H1 (cell line): ENCODE measurements at places on chromosomes 2 and 18. TPM values are rescaled to one million over a fixed set of nuclear protein-coding genes. Genes with fewer than 3 reads are reported as not detected.

The AFF3 gene
- total RNA-seq, result 1.7 and 3.0 TPM in 2 replicates

The CROCC2 gene
- total RNA-seq, result not detected in 2 replicates

The SPR gene
- total RNA-seq, result 10.7 and 11.5 TPM in 2 replicates

DNA sequence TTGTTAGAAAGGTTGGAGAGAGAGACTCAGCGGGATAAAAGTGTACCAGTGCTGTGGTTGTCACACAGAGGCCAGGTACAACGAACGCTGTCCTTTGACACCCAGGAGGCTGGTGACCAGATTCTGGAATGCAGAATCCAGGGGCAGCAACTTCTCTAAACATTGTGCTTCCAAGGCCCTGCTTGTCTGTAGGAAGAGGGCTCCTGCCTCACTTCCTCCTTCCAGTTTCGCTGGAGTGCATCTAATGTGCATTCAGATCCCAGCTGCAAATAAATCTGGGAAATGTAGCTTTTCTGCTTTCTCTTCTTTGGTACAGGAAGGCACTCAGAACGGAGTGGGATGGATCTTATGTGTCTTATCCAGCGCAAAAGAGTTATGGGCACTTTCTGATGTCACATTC is 171.8 kb upstream of the ATP5MC3 start:
- no peak overlapping the region for H3K27ac ChIP-seq
- no peaks in the 10 kb centered on the region for H3K4me1 ChIP-seq
- DNase-seq, result no peak
- H3K36me3 ChIP-seq, result no peaks in the 10 kb centered on the region

DNA sequence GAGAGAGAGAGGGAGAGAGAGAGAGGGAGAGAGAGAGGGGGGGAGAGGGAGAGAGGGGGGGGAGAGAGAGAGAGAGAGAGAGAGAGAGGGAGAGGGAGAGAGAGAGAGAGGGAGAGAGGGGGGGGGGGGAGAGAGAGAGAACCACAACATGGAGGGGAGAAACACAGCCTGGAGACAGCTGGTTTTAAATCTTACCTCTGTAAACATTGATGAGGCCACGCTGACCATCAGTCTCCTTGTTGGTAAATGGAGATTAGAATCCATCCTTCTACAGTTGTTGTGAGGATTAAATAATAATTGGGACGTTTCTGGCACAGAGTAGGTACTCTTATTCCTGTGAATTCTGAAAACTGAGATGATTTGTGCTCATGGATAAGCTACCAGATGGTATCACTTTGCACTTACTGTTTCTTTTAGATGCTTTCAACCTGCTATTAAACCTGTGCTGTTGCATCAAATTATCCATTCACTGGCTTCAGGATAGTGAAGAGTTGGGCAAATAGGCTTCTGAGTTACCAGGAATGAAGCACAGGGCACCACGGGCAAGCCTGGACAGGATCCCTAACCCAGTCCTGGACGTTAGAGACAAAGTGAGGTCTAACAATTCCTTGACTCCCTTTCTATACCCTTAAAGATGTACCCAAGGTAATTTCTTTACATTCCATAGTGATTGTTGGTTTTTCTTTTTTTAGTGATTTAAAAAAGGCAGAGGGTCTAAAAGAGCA is 318.1 kb downstream of the ZNF521 start:
- H3K27me3 ChIP-seq, result no peaks in the 10 kb centered on the region
- no peak overlapping the region for H3K4me3 ChIP-seq
- no peak for DNase-seq
- no peaks in the 10 kb centered on the region for H3K36me3 ChIP-seq
- H3K4me1 ChIP-seq, result no peaks in the 10 kb centered on the region
- no peak overlapping the region for H3K27ac ChIP-seq

DNA sequence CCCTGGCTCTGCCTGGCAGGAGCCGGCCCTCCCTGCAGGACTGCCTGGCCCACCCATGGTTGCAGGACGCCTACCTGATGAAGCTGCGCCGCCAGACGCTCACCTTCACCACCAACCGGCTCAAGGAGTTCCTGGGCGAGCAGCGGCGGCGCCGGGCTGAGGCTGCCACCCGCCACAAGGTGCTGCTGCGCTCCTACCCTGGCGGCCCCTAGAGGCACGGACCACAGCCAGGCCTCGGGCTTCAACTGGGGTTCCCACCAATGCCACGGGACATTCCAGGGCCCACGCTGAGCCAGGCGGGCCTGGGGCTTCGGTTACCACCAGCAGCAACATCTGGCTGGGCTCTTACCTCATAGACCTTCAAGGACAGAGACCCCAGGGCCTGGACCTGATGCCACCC is 6.1 kb upstream of the GMPPA start:
- no peak for DNase-seq
- peaks cover 34% of the 10 kb centered on the region for H3K27me3 ChIP-seq
- no peaks in the 10 kb centered on the region for H3K36me3 ChIP-seq
- no peak overlapping the region for H3K4me3 ChIP-seq

DNA sequence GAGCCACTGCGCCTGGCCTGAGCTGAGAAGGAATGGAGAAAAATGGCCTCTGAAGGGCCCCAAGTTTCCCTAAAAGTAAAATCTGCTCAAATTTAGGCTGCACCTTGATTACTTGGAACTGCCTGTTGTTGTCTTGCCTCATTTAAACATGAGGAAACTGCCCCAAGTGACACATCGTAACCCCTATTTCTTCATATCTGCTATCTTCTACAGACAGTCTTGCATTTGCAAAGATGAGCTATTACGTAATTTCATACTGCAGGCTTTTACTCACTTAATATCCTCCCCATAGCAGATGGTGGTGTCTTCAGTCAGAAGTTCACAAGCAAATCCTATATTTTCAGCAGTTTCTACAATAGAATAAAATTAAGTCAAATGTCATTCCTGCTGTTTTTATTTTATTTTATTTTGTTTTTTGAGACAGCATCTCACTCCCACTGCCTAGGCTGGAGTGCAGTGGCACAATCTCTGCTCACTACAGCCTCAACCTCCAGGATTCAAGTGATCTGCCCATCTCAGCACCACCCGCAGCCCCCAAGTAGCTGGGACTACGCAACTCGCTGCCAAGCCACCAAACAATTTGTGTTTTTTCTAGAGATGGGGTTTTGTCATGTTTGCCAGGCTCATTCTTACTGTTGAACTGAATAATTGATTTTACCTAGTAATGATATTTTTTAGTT is 45.3 kb upstream of the NARS1 start:
- H3K36me3 ChIP-seq, result no peaks in the 10 kb centered on the region
- no peak overlapping the region for H3K27ac ChIP-seq
- no peak overlapping the region for H3K4me3 ChIP-seq
- no peaks in the 10 kb centered on the region for H3K27me3 ChIP-seq
- DNase-seq, result no peak

DNA sequence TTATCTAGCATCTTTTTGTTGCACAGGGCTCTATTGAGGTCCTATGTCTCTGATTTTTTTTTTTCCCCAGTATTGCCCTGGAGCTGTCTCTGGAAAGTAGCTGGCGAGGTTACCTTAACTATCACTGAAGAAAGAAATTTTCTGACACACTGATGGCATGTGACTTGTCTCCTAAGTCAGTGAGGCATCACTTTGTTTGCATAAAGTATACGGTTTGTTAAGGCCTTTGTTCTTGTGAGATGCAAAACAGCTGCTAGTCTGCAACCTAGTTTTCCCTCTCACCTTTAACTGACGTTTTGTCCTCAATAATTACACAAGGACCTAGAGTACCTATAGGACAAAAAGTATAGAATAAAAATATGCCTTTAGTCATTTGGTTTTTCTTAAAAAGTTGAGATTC is 41.8 kb downstream of the UBXN4 start:
- H3K4me3 ChIP-seq, result no peak overlapping the region
- peaks cover 44% of the 10 kb centered on the region for H3K36me3 ChIP-seq
- no peaks in the 10 kb centered on the region for H3K4me1 ChIP-seq
- no peak for DNase-seq
- no peak overlapping the region for H3K27ac ChIP-seq

DNA sequence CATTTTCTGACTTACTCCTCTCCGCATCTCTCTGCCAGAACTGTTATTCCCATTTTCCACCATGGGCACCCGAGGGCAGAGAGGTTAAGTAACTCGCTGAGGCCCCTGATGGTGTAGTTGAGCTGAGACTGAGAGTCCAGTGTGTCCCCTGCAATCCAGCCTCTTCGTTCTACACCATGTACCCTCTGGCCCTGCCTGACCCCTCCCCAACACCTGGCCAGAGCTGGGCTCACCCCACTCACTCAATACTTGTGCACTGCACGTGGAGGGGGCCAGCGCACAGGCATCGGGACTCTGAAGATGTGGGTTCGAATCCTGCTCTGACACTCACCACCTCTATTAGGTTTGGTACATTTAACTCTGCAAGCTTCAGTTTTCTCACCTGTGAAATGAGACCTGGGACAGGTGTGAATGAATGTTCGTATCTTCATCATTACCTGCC is 24.3 kb upstream of the FOSL2 start:
- no peak for DNase-seq
- peaks cover 2% of the 10 kb centered on the region; the same call in 1 of the 2 replicates for H3K27me3 ChIP-seq
- no peak overlapping the region for H3K27ac ChIP-seq
- H3K4me3 ChIP-seq, result no peak overlapping the region
- no peaks in the 10 kb centered on the region for H3K36me3 ChIP-seq
- H3K4me1 ChIP-seq, result no peaks in the 10 kb centered on the region

GRCh38 chr2:188452084-188452483 is 160.4 kb downstream of the GULP1 start:
- no peaks in the 10 kb centered on the region for H3K27me3 ChIP-seq
- peaks cover 18% of the 10 kb centered on the region for H3K4me1 ChIP-seq
- peaks cover 4% of the 10 kb centered on the region; the same call in 1 of the 2 replicates for H3K36me3 ChIP-seq
- DNase-seq, result no peak
- no peak overlapping the region for H3K4me3 ChIP-seq

DNA sequence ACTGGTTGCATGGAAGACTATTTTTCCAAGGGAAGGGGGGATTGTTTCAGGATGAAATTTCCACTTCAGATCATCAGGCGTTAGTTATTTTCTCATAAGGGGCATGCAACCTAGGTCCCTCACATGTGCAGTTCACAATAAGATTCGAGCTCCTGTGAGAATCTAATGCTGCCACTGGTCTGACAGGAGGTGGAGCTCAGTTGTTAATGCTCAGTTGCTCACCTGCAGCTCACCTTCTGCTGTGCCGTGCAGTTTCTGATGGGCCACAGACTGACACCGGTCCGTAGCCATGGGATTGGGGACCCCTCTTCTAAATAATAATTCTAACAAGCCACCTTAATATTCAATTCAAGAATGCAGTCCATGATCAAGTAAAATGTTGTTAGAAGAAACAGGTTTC is 34.9 kb downstream of the PLCL1 start:
- H3K27ac ChIP-seq, result no peak overlapping the region
- no peak for DNase-seq
- no peaks in the 10 kb centered on the region for H3K27me3 ChIP-seq
- H3K4me1 ChIP-seq, result no peaks in the 10 kb centered on the region
- no peaks in the 10 kb centered on the region for H3K36me3 ChIP-seq
- no peak overlapping the region for H3K4me3 ChIP-seq

DNA sequence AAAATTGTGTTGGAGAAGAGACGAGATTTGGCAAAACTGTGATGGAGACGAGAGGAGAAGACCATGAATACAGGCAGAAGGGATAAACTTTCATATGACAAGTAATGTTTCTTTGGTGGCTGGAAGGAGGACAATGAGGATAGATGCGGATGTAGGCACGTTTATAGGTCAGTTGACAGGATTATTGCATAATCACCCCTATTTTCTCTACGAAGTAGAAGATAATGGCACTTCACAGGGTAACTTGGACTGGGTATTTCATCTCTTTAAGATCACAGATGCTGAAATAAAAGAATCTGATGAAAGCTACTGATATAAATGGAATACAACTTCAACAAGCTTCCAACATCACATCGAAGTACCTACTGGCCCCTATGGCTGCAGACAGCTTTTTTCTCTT is 81.0 kb downstream of the PLEKHM3 start:
- H3K27ac ChIP-seq, result no peak overlapping the region
- H3K27me3 ChIP-seq, result no peaks in the 10 kb centered on the region
- no peaks in the 10 kb centered on the region for H3K36me3 ChIP-seq

DNA sequence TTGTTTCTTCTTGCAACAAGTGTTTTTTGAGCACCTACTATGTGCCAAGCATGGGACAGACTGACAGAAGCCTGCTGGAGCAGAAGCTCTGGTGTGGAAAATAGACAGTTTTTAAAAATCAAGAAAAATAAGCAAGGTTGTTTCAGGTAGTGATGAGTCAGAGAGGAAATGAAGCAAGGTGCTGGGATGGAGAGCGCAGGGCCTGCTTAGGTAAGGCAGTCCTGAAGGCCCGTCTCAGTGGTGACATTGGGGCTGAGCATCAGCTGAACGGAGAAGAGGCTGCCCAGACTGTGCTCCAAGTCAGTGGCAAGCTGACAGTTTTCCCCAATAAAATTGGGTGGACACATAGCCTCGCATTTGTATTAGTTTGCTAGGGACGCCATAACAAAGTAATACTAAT is 263.6 kb downstream of the SS18 start:
- H3K4me1 ChIP-seq, result peaks cover 3% of the 10 kb centered on the region; the same call in 1 of the 2 replicates
- no peaks in the 10 kb centered on the region for H3K36me3 ChIP-seq
- no peak for DNase-seq
- no peak overlapping the region for H3K4me3 ChIP-seq
